ENCODE measurements at places on chromosomes 3 and 15.

GRCh38 chr3:55296030-55296429, 191.1 kb downstream of the WNT5A start:
- peak; percentile 47 for ATAC-seq

DNA sequence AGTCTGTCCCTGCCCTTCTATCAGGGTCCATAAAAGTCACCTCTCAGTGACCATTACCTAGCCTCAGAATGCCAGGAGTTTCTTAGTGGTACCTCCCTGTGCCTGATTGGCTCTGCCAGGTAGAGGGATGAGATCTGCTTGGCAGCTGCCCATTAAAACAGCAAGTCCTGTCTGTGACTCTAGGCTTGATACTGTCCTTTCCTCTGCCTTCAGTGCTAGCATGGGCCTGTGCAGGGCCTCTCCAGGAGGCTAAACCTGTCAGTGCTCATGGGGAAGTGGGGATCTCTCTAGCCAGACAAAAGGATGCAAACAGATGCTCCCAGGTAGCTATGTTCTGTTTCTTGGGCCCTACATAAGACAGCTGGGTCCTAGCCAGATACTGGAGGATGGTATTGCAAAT, 10.0 kb upstream of the MANF start:
- no peak for ATAC-seq

GRCh38 chr3:137642831-137643230, 121.3 kb upstream of the SOX14 start:
- ATAC-seq: peak; percentile 21

- ATAC-seq: no peak
Observed at GRCh38 chr15:76270876-76271275, 40.4 kb downstream of the ETFA start.

DNA sequence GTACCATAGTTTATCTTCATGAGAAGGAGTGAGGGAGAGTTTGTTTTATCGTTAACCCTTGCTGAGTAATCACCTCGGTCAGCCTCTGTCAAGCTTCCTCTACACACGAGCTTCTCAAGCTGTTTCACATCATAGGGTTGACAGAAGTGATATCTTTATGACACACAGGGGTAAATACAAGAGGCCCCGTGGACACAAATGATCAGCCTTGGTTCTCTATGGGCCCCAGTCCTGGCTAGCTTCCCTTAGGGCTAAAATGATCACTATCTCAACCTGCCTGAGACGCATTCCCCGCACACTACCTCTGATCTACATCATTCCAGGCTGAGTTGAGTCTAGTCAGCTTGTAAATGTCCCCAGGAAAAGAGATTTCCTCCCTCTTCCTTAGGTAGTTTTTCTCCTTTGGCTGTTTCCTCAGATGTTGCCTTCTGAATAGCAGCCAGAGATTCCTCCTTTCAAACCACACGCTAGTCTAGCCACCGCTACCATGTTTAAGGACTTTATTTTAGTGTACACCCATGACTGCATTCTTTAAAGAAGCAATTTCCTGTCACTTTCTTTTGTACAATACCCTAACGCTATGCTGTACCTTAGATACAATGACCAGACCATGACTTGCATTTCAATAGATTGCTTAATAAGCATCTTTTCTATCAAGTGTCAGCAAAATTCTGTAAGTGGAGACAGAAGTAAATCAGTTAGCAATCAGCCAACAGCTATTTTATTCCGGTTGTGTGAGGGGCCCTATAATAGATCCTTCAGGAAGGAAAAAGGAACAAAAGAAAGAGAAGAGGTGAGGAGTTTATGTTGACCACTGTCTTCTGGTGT, 35.1 kb upstream of the PPARG start:
- ATAC-seq: no peak

- no peak for ATAC-seq
Observed at GRCh38 chr15:33168444-33168843, 26.1 kb downstream of the FMN1 start.

DNA sequence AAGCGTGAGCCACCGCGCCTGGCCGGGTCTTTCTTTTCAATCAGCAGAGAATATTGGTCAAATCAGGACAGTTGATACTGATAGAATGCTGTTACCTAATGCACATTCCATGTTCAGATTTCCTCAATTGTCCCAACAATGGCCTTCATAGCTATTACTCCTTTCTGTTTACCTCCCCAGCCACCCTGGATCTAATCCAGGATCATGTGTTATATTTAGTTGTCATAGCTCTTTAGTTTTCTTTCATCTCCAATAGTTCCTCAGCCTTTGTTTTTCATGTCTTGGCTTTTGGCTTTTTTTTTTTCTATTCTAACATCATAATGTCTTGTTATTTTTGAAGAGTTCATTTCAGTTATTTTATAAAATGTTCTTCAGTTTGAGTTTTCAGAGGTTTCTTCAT, 14.6 kb downstream of the USP3 start:
- ATAC-seq: no peak
